ENCODE measurements at places on chromosomes 3 and 15.

DNA sequence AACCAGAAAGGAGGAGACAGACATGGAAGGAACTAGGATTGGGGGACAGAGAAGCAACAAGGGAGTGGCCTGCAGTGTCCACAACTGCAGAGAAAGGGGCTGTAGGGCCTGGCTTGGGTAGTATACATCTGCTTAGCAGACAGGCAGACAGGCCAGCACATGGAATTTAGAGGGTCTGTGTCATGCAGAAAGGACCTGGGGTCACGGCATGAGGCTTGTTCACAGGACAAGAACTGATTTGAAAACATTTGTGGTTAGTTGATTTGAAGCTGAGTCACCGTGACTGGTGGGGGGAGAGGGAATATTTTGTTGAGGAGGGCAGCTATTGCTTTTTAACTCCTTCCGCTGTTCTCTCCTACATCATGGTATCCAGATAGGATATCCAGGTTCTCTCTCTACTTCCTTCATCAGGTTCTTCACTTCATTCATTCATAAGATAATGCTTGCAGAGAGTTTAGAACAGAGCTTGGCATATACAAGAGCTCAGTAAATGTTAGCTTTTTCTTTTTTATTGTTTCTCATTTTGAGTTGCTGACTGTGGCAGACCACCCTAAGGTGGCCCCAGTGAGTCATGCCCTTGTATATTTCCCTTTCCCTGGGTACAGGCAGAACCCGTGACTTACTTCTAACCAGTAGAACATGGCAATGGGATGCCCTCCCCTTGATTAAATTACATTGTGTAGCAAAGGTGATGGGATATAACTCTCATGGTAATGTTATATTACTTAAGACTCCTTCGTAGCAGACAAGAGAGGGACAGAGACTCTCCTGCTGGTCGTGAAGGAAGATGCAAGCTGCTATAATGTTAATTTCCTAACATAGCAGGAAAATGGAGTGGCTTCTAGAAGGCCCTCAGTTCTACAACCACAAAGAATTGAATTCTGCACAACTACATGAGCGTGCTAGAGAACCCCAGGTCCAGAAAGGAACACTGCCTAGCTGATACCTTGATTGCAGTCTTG is 95.0 kb upstream of the NMNAT3 start:
- no peak for DNase-seq

GRCh38 chr3:149618151-149619123 is 39.4 kb downstream of the WWTR1 start:
- DNase-seq = no peak

GRCh38 chr3:140249188-140249587 is 314.2 kb downstream of the CLSTN2 start:
- no peak for DNase-seq

DNA sequence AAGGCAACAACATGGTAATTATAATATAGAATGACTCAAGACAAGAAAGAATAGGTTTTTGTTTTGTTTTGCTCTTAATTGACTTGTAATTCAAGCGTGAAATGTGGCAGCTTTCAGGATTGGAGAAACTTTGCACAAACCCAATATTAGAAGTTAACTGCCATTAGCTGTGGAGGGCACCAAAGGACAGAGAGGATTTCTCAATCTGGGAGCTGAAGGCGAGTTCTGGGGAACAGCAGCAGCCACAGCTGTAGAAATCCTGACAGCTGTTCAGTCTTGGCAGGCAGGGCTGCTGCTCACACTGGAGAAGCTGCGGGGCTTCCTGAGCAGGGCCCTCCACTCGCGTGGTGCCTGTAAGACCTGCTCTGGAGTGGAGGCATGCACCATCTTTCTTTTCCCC is 182.2 kb upstream of the IL12A start:
- no peak for DNase-seq

- DNase-seq = no peak
Measured at GRCh38 chr15:55387027-55387426, 21.1 kb downstream of the CCPG1 start.

GRCh38 chr3:8893001-8893400 is 70.3 kb downstream of the RAD18 start:
- DNase-seq = no peak

- no peak for DNase-seq
Measured at GRCh38 chr15:67125589-67126502, 60.4 kb downstream of the SMAD3 start.

DNA sequence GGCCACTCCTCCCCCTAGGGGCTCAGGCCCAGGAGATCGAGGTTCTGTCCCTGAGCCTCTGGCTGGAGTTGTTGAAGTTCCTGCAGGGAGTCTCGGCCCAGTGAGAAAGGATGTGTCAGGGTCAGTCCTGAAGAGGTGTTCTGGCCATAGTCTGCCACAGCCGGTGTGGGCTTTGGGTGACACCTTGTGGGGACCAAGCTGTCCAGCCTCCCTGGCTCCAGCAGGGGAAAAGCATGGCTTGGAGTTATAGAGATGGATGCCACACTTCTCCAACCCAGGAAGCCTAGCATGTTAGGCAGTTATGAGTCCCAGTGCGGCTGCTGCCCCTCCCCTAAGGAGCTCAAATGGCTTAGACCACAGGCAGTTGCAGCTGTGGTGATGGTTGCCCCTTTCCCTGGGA is 945.6 kb upstream of the GBE1 start:
- no peak for DNase-seq

GRCh38 chr3:171356251-171356650 is 104.0 kb downstream of the TNIK start:
- DNase-seq = no peak

- DNase-seq = no peak
Measured at GRCh38 chr3:11363715-11364114, 91.5 kb downstream of the ATG7 start.

GRCh38 chr3:42497009-42497731 is 5.3 kb upstream of the VIPR1 start:
- no peak for DNase-seq

DNA sequence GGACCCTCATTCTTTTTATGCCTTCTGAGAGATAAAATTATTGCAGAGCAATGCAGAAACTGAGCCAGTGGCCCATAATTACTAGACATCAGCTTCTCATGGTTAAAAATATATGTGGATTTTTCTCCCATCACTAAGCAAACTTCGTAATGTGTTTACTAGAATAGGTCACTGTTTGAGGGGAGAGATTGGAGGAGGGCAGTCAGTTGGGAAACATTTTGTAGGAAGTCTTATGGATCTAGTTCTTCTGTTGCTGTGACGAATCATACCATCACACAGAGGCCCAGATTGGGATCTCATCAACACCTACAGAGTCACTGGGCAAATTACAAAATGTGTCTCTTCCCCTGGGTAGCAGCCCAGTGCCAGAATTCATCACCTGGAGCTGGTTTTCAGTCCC is 81.4 kb downstream of the PDE8A start:
- DNase-seq = no peak

GRCh38 chr15:32652178-32652577 is 10.7 kb downstream of the SCG5 start:
- DNase-seq = no peak

- no peak for DNase-seq
Measured at GRCh38 chr15:90060797-90061196, 41.5 kb downstream of the IDH2 start.

- DNase-seq = no peak
Measured at GRCh38 chr3:102095383-102095782, 246.1 kb downstream of the NFKBIZ start.

DNA sequence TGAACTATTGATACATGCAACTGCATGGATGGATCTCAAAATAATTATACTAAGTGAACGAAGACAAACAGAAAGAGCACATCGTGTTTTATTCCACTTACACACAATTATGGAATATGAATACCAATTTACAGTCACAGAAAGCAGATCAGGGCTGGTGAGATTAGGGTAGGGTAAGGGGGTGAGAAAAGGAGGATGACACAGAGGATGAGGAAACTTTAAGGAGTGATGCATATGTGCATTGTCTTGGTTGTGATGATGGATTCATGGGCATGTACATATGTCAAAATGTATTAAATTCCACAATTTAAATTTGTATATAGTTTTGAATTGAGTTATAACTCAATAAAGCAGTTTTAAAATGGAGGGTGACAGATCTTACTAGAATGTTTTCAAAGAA is 548.9 kb downstream of the PYDC2 start:
- DNase-seq = no peak

- DNase-seq = no peak
Measured at GRCh38 chr3:138817695-138818094, 17.0 kb downstream of the PIK3CB start.

- DNase-seq = no peak
Measured at GRCh38 chr3:194908496-194908895, 222.8 kb downstream of the FAM43A start.

- DNase-seq = no peak
Measured at GRCh38 chr15:68524753-68525584, 53.8 kb upstream of the CORO2B start.

DNA sequence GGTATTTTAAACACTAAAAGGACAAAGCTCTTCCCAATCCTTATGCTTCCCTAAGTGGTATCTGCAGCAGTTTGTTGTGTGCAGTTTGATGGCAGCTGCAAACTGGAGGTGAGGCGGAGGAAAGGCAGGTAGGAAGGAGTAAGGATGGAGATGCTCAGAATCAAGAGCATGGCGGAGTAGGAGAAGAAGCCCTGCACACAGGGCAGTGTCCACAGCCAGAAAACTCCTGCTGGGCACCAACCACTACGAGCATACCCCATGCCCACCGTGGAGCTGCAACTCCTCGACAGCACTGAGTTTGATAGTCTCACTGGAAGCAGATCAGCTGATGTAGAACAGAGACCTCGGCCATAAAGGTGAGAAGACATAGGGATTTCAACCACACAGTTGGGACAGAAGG is 30.3 kb upstream of the ESYT3 start:
- DNase-seq = no peak

DNA sequence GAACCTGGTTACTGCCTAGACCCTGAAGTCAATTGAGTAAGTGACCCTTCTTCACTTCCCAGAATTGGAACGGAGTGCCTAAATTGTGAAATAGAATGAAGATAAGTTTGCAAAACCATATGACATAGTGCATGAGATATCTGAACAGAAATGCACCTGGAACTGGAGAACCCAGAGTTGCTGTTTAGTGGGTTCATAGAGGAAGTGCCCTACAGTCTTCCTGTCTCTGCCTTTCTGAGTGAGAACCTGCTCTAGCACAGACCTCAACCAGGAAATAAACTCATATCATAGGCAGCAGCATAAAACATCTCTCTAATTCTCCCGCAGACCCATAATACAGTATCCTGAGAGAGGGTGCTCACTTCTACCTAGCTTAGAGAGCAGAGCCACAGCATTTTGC is 82.9 kb downstream of the EOMES start:
- DNase-seq = no peak

GRCh38 chr15:39140060-39140604 is 440.7 kb upstream of the THBS1 start:
- DNase-seq = no peak

DNA sequence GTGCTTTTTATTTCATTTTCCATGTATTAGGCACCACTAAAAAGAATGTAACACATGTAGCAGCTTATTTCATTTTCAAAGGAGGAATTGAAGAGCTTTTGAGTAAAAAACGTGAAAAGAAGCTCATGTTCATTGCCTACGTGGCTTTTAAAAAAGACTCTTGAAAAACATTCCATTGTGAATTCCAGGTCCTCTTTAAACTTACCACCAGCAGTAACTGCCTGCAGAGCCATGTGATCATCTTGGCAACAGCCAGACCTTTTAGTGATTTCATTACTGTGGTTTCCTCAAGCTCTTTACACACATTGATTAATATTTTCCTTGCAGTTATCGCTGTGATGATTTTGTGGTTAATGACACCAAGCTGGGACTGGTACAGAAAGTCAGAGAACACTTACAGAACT is 43.8 kb upstream of the FBXL22 start:
- DNase-seq = no peak

GRCh38 chr3:47003056-47003410 is 23.6 kb downstream of the NBEAL2 start:
- DNase-seq = no peak

GRCh38 chr3:25603703-25604102 is 61.0 kb downstream of the TOP2B start:
- no peak for DNase-seq

GRCh38 chr15:98785807-98786621 is 137.7 kb downstream of the IGF1R start:
- DNase-seq = no peak

DNA sequence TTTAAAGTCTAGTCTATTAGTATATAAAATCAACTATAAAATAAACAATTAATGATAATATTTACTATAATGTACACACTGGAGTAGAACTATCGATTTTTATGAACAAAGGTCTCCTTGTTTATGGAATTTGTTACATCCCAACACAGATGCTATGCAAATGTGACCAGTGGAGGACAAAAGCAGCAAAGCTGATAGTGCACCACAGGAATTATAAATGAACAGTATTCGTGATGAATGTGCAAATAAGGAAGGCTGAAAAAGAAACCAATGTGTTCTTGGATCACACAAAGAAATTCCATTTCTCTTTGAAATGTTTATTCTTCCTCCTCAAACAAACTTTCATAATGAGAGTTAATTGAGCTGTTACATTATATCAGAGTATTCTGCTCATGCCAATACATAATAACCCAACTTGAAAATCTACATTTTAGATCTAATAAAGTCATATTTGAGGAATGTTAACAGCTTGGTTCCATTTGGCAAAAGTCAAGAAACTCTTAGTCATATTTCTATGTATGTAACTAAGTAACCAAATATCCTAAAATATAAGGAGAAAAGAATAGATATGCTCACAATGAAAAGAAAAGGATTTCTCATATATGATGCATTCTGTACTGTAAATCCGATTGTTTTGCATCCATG is 79.3 kb downstream of the NEK10 start:
- no peak for DNase-seq

DNA sequence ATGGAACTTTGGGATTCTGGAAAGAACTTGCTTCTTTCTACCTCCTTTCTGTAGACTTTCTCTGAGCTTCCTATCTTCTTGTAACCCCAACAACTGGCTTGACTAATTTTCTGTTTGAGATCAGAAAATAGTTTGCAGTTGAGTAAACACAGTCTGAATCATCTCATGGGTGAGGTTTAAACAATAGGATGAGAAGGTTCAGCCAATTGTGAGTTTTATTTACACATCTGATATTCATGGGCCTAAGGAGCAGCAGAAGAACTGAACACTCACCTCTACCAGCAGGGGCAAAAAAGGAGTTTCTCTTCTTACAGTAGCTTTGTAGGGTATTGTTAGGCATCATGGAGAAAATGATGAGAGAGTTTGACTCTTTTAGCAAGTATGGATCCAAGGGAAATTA is 54.2 kb downstream of the DTWD1 start:
- no peak for DNase-seq

GRCh38 chr3:100033903-100034471 is 80.3 kb downstream of the FILIP1L start:
- no peak for DNase-seq

DNA sequence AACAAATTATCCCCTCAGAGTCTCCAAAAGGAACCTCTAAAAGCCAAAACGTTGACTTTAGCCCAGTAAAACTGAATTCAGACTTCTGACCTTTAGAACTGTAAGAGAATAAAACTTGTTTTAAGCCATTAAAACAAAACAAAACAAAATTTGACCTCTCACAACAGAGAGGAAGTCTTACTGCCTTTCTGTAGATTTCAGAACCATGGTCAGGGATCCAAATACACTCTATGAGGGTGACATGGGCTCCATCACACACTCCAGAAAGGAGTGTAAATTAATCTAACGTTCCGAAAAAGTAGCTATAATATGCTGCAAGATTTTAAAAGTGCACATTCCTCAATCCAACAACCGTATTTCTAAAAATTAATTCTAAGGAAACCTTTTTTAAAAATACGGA is 19.2 kb upstream of the RPL14 start:
- DNase-seq = no peak

Data from effector CD4-positive, alpha-beta T cell (primary cell).